Stomach (tissue), 19 donors: ENCODE measurements at places on chromosomes 3 and 15. TPM values are rescaled to one million over a fixed set of nuclear protein-coding genes. Genes with fewer than 3 reads are reported as not detected.
A peak's percentile ranks its signal among the peaks of the same experiment; 100 is the strongest.

GRCh38 chr3:129616713-129617112 lies 10.2 kb upstream of the PLXND1 start:
- peak; percentile 37 for DNase-seq

Gene EFCC1
- 5.0 TPM for total RNA-seq

Gene CCR1
- total RNA-seq = 1.4 TPM

Gene GPR149
- total RNA-seq = not detected

DNA sequence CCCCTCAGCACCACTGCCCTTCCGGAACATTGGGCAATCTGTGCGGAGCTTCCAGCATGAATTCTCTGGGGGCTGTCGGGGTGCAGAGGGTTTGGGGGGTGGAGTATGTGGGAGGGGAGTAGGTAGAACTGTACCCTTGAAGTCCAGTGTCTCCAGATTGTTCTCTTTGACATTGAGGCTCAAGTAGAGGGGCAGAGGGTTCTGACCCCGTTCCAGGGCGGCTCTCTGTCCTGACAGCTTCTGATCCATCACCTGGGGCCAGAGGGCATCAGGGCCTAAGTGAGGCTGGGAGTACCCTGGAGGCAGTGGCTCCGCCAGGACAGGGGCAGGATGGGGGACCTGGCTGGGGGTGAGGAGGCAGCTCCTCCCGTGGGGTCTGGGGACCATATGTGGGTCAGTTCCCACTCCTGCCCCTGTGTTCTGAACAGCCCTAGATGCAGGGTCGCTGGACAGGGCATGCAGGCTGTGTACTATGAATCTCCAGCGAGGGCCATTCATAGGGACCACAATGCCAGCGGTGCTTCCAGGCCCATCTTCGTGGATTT lies 22.1 kb downstream of the PLA2G4D start:
- DNase-seq = no peak

DNA sequence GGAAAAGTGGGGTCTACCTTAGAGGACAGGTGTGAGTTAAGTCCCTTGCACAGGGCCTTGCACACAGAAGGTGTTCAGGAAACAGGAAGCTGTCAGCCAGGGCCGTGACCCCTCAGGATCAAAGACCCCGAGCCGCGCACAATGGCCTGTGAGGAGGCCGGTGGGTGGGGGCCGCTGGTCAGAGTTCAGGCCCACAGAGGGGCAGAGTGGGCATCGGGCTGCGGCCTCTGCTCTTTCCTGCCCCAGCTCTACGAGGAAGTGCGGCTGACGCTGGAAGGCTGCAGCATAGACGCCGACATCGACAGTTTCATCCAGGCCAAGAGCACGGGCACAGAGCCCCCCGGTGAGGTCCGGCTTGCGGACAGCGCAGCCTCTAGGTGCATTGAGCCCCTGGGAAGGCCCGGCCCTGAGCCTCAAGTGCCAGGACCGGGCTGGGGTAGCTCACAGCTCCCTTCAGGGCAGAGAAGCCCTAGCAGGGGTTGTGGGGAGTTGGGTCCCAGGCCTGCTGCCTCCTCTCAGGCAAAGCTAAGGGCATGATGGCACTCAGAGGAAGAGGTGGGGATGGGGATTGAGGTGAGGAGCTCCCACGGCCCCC lies 37.2 kb downstream of the PSTPIP1 start:
- DNase-seq = peak; percentile 24

DNA sequence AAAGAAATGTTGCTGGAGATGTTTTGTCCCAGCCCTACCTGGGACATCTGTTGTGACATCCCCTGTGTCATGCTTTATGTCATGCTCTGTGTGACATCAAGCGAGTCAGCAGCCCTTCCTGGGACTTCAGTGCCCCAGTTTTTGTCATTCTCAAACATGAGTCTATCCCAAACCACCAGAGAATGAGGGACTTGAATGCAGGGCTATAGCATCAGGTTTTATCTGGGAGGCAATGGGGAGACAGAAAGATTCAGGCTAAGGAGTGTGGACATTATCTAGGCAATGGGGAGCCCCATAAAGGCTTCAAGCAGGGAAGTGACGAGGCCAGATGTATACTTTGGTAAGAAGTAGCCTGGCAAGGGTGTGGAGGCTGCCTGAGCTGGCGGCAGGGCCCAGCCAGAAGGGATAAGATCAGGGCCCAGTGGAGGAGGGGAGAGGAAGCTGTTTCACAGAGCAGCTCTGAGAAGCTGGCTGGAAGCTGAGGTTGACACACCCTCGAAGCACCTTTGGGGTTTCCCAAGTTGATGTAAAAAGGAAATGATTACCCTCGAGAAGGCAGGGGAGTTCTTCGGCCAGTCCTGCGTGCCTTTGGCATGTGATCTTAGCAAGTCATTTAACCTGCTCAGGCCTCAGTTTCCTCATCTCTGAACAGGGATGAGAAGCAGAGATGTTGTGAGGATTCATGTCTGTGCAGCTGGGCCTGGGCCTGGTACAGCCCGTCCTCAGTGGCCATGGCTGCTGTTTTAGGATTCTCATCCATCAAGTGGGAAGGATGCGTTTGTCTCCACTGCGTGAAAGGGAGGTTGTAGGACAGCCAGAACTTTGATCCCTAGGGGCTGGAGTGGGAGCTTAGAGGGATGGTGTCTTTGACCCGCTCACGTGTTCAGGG lies 34.3 kb downstream of the IRAK2 start:
- DNase-seq = peak; percentile 85

- no peak for DNase-seq
Observed at GRCh38 chr3:169809230-169809795, 3.4 kb upstream of the LRRIQ4 start.

Gene ASB14
- total RNA-seq = not detected

GRCh38 chr15:72375846-72376581 lies at the start of gene HEXA:
TSS of gene HEXA (minus strand) at chr15:72376014. CDS start at chr15:72375972, 42 bp downstream.
- DNase-seq = peak; percentile 98

DNA sequence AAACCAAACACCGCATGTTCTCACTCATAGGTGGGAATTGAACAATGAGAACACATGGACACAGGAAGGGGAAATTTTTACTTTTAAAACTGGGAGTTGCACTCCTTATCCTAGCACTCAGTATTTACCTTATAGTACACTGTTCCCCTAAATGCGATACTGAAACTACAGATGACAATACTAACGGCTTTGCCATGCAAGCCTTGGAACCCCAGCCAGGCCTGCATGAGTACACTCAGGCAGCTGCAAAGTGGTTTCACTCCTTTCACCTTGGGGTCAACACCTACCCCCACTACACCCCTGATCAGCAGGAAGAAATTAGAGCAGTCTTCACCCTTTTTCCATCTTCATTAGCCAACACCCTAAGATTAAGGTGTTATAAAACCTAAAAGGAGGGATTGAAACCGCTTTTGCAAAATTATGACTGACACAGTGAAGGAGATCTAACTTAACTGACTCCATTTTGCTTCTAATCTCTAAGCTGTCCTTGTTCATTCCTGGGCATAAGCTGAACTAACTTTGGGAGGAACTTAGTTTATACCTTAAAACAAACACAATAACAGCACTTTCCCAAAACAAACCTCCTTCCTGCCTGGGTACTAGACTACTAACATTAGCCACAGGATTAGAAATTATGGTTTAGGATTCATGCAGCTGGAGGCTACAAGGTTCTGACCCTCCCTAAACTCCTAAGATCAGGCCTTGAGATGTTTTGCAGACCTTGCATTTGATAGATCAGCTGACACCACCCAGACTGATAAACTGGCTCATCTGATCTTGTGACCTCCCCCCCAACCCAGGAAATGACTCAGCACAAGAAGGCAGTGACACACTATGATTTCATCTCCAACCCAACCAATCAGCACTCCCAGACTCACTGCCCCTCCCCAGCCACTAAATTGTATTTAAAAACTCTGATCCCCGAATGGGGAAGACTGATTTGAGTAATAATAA lies 452.1 kb upstream of the PPP2R3A start:
- no peak for DNase-seq

DNA sequence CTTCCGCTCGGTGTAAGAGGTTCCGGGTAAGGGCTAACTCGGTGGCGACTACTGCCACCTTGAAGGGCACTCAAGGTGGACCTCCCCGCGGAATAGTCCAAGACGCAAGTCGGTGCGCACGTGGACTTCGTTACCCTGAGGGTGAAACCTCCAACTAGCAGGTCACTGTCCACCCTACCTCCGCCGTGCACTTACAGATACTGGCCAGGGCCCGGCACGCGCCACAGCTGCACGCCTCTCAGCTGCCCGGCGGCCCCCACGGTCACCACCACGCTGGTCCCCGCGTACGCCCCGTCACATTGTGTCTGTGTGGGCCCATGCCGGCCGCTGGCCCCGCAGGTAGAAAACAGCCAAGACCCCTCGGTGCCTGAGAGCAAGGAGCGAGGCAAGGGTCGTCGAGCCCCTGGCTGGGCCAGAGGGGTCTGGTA lies 1.1 kb downstream of the LTK start:
- peak; percentile 49 for DNase-seq

Gene RHOA
- total RNA-seq = 374 TPM

Gene GHSR
- not detected for total RNA-seq

Gene GOLGA8J
- not detected for total RNA-seq

Gene ILDR1
- total RNA-seq = not detected

GRCh38 chr15:42736793-42737528 lies at the start of gene CDAN1:
TSS of gene CDAN1 (minus strand) at chr15:42737128. CDS start at chr15:42737102, 26 bp downstream.
- peak; percentile 96 for DNase-seq

DNA sequence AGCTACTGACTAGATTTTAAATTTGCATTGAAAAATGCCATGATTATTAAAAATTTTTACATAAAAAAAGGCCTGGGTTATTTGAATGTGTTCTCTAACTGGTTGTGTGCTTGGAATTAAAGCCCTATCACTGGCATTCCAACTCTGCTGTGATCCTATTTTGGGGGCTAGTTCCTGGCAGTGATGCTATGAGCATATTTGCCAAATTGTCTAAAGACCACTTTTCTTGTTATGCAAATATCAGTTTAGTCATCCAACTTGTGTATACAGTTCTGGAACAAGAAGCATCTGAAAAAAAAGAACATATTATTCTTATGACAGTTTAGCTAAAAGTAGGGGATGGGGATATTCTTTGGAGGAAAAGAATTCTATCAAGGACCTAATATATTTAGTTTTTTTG lies 243.4 kb upstream of the ZNF717 start:
- DNase-seq = no peak

Gene IL17RB
- total RNA-seq = 3.5 TPM

Gene CCRL2
- 2.8 TPM for total RNA-seq
